NCI-H2081 (cell line): ENCODE measurements at places on chromosomes 11 and 22.

- no peak for DNase-seq
Observed at GRCh38 chr11:121755191-121755590, 302.4 kb upstream of the SORL1-AS1 start.

GRCh38 chr11:44256673-44257291 is 53.2 kb downstream of the ALX4 start:
- no peak for DNase-seq

GRCh38 chr11:119571311-119571710 is 148.3 kb upstream of the THY1 start:
- DNase-seq, result no peak

DNA sequence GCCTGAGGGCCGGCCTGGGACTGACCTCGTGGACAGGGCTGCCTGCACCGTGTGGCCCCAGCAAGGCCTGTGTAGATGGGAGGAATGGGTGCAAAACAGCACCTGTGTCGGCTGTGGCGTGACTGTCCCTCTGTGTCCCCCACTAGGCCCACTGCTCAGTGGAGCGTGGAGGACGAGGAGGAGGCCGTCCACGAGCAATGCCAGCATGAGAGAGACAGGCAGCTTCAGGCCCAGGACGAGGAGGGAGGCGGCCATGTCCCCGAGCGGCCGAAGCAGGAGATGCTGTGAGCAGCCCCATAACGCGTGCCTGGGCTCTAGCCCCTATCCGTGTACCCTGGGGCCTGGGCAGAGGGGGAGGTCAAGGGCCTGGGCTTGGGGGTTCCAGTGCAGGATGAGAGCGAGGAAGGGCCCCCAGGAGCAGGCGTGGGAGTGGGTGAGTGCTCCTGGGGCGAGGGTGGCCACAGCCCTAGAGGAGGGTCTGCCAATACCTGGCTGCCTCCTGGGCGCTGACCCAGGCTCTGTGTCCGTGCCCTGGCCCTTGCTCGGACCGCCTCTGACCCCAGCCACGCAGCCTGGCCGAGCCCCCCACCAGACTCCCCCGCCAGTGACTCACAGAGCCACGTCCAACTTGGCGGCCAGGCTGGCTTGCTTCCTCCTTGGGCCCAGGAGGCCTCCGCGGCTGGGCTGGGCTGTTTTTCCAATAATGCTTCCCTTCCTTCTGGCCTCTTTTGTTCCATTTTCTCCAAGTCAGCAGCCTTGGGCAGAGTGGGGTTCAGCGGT is 11.6 kb downstream of the PRR33 start:
- DNase-seq, result no peak

DNA sequence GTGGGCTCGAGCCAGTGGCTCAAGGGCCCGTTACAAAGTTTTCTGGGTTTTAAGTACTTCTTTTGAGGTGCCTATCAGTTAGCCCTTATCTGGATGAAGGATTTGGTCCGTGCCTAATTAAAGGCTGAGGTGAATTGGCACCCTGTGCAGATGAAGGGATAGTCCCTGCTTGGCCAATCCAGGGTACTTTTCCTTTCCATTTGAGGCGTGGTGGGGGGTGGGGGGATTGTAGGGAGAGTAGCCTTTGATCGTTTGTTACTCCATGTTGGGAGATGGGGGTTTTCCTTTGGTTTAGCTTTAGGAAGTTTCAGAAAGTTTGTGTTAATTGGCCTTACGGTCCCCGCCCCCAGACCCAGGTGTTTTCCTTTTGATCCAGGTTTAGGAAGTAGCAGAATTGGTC is 170.8 kb downstream of the DDX10 start:
- no peak for DNase-seq

- no peak for DNase-seq
Observed at GRCh38 chr11:80900265-80900664, 1459.4 kb upstream of the TENM4 start.

GRCh38 chr11:8415195-8415594 is 151.5 kb upstream of the LMO1 start:
- DNase-seq, result no peak

DNA sequence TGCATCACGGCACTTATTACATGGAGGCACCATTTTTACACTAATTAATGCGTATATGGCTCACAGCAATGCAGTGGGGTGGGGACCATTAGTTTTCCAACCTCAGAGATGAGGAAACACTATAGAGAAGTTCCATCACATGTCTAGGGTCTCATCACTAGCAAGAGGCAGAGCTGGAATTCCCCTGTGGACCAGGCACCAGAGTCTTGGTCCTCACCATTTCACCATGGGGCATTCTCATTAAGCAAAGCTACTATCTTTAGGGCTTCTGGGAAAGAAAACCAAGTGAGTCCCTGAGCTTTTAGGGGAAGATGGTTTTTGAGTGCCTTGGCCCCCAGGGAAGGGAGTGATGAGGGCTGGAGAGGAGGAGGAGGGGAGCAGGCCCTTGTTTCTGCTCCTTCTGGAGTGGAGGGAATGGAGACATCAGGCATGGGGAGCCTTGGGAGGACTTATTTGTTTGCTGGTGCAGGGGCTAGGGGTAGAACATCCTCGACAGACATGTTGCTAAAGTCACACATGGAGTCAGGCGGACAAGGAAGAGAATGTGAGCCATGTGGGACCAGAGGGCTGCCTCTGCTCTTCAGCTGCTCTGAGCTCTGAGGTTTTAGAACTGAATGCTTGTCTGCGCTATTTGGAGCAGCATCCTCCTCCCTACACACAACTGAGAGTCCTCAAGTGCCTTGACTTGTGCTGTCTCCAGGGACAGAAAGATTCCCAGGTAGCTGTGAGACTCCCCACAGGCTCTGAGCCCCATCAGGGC is 40.3 kb upstream of the ZBED5 start:
- DNase-seq, result no peak

- no peak for DNase-seq
Observed at GRCh38 chr11:2363577-2364370, 13.3 kb upstream of the CD81 start.

DNA sequence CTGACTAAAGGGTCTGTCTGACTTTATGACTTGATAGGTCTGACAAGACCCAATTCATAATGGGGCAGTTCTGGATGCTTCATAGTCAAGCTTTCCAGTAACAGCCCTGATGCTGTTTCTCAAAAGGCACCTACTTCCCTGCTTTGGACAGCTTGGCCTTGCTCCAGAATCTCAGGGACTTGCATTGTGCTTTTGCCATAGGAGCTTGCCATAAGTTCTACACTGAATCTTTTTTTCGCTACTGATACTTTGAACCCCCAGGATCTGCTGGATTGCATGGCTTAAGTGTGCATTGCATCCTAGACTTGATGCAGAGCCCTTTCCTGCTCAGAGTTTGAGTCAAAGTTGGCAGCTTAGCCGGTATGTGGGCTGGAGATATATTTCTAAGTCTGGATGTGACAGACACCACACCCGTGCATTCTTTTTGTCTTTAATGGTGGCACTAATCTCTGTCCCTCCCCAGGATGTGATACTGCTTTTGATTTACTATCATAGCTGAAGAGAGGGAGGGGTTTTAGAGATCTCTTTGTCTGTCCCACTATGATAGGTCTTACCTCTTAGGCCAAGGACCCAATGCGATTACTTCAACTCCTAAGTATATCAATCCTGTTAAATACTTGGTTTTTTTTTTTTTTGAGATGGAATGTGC is 16.9 kb upstream of the SLC3A2 start:
- no peak for DNase-seq

- DNase-seq, result no peak
Observed at GRCh38 chr11:122020902-122021301, 95.1 kb downstream of the BLID start.

- peak; percentile 78 for DNase-seq
Observed at GRCh38 chr11:12281571-12282478, 95.5 kb upstream of the PARVA start.

- no peak for DNase-seq
Observed at GRCh38 chr11:69644071-69644961, 3.4 kb downstream of the CCND1 start.

- no peak for DNase-seq
Observed at GRCh38 chr11:70145071-70145470, 58.0 kb upstream of the FADD start.

- DNase-seq, result no peak
Observed at GRCh38 chr11:41056892-41057569, 402.4 kb downstream of the LRRC4C start.

GRCh38 chr11:66557733-66558326 is 10.6 kb downstream of the CTSF start:
- no peak for DNase-seq

DNA sequence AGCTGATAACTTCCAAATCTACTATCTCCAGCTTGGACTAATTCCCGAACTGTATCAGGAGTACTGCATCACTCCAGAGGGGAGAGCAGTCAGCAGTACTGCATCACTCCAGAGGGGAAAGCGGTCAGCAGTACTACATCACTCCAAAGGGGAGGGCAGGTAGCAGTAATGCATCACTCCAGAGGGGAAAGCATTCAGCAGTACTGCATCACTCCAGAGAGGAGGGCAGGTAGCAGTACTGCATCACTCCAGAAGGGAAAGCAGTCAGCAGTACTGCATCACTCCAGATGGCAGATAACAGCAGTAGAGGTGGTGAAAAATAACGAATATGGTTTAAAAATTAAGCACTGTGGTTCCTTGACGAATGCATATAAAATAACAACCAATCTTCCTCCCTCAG is 8.4 kb downstream of the CWC15 start:
- DNase-seq, result no peak

DNA sequence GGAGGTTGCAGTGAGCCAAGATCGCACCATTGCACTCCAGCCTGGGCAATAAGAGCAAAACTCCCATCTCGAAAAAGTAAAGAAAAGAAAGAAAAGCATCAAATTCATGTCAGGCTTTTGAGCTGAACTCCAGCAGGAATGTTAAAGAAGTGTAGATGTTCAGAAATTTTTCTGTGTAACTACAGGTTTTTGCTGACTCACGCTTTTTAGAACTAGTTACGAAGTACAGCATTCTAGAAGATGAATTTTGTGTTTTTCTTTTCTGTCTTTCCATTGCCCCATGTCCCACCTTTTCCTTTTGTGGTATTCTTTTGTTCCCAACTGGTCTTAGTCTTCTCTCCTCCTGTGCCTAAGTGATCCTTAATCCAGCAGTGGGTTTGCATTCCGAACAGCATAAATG is 56.0 kb upstream of the HORMAD2 start:
- no peak for DNase-seq

DNA sequence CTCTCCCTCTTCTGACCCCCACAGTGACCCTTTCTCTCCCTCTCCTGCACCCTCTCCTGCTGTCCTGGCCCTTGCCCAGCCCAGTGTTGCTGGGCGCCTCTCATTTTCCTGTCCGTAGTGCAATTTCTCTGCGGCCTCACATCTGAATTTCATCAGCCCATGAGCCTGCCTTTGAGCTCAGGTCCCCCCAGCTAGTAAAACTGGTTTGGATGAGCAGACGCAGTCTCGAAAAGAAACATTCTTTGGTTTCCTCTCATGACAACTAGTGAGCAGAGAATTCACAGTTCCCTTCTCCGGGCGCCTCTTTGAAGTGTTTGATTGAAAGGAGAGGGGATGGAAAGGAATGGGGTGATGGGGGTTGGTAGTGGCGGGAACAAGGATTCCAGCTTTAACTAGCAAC is 126.0 kb upstream of the CADM1 start:
- no peak for DNase-seq

DNA sequence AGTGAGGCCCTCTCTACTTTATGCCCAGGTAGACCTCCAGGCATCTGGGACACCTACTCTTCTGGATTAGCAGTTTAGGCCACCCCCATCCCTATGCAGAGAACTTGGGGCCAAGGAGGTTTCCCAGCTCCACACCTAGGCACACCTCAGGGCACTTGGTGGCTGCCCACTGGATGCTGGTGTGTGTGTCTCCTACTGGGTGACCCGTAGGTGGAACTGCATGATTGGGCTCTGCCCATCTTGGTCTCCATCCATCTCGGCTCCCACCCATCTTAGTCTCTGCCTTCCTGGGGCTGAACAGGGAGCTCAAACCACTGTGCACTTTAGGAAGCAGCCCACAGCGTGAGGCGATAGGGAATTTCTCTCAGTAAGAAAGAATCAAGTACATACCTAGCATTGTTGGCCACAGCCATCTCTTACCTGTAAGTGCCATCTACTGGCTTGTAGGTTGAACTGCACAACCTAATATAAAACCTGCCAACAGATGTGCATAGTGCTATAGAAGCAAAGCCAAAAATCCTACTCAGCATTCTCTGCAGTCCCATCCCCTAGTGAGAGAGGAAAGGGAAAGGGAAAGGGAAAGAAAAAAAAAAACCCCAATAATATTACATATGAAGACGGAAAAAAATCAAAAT is 61.6 kb upstream of the PTPN5 start:
- DNase-seq, result peak; percentile 54

- no peak for DNase-seq
Observed at GRCh38 chr11:66951927-66952337, 6.3 kb downstream of the PC start.

- DNase-seq, result no peak
Observed at GRCh38 chr22:49967706-49968208, 7.2 kb downstream of the PIM3 start.

- no peak for DNase-seq
Observed at GRCh38 chr11:102289592-102289991, 27.7 kb upstream of the BIRC3 start.

DNA sequence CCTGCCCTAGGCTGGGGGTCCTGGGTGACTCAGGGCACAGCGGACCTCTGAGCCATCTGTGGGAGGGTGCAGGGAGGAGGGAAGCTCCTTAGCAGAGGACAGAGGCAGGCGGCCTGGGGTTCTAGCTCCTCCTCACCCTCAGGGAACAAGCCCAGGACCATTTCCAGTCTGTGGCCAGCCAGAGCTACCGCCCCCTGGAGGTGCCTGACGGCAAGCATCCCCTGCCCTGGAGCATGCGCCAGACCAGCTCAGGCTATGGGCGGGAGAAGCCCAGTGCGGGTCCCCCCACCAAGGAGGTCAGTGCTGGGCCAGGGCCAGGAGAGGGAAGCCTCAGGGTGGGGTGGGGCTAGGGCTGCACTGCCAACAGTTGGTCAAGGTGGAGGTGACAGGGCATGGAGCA is 26.0 kb upstream of the LRRC10B start:
- DNase-seq, result no peak

DNA sequence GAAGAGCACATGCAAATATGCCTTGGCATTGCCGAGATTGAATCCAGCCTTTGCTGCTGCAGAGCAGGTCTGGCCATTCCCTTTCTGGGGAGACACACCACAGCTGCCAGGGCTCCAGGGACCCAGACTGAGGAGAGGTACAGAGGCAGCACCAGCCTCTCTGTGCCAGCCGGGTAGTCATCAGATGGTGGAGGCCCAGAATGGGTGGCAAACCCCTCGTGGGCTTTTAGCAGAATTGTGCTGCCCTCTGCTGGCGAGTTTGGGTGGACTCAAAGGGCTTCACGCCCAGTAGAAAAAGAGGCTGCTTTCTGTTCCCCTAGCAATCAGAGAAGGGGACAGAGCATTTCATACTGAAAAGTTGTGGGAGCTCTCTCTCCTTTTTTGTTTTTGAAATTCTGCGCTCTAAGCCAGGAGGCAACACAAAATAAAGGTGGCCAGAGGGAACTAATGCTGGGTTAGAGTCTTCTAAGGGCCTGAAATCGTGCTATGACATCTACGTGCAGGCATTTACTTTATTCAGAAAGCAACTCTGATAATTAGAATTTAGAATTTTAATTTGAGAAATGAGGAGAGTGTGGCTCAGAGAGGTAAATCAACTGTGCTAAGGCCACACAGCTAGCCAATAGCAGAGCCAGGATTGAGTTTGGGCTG is 158.8 kb upstream of the NAV2 start:
- DNase-seq, result peak; percentile 60
